ENCODE measurements at places on chromosomes 7 and 10.

- no peak for DNase-seq
Observed at GRCh38 chr7:106999023-106999422, 45.5 kb upstream of the PRKAR2B start.

DNA sequence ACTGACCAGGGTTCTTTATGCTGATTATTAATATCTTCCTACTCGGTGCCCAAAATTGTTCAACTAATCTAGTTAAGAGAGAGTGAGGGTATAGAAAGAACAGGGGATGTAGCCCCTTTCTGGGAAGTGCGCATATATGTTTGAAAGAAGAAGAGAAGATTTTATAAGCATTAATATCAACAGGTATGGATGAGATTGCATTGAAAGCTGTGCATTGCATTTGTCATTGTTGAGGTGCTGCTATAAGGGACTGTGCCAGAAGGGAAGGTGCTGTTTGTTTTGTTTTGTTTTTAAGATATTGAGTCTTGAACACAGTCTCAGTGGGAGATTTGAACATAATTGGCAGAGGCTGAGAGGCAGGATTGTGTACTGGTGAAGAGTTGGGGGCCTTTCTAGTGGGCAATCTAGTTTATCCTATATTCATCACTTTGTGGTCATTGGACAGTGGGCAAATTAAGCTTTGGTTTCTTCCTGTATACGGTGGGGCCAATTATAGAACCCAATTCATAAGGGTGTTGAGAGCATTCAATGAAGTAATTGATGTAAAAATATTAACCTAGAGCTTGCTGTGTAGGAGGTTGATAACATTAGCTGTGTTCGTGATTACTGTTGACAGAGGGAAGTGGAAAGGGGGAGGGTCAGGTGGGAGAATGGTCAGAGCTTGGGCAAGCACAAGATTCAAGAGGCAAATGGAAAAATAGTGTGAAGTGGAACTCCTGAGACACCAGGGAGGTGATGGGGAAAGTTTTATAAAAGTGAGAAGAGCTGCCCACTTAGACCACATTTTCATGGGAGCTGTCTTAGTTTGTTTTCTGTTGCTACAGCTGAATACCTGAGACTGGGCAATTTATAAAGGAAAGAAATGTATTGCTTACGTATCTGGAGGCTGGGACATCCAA, 19.9 kb upstream of the PCGF5 start:
- DNase-seq, result no peak

- no peak for DNase-seq
Observed at GRCh38 chr7:22842973-22843372, 20.3 kb upstream of the TOMM7 start.

DNA sequence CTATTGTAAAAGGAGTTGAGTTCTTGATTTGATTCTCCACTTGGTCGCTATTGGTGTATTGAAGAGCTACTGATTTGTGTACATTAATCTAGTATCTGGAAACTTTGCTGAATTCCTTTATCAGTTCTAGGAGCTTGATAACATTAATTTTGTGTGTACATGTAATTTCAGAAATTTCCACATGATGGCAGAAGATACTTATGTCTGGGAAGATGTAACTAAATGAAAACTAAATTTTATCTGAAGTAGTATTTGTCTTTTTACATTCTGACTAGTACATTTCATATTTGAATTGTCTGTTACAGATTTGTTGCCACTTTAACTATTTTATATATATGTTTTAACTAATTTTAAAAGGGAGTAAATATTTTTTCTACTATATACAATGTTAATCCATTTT, 27.6 kb downstream of the SDHAF3 start:
- DNase-seq, result peak; percentile 47

DNA sequence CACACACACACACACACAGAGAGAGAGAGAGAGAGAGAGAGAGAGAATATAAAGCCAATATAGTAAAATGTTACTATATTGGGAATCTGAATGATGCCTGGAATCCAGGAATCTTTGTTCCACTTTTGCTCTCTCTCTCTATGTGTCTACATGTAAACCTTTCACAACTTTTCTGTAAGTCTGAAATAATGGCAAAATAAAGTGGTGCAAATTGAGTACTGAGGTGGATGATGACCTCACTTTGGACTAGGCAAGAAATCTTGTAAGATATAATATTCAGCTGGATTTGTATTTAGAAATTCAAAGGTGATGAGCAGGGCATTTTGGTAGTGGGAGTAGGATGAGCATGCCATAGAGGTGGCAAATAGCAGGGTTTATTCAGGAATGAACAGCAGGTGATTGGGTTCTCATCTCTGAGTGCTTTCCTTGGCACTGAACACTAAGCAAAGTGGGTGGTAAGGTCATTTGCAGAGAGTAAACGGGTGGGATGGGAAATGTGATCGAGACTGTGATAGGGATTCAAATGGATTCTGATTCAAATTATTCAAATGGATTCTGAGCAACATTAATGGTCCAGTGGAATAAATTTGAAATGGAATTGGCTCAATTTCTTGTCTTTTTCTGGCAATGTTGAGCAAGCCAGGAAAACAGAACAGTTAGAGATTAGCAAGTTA, 9.7 kb upstream of the ANLN start:
- DNase-seq, result no peak

All from kidney (tissue), 22 donors.